ENCODE measurements at places on chromosomes 6 and 20. TPM values are rescaled to one million over a fixed set of nuclear protein-coding genes. Genes with fewer than 3 reads are reported as not detected.

DNA sequence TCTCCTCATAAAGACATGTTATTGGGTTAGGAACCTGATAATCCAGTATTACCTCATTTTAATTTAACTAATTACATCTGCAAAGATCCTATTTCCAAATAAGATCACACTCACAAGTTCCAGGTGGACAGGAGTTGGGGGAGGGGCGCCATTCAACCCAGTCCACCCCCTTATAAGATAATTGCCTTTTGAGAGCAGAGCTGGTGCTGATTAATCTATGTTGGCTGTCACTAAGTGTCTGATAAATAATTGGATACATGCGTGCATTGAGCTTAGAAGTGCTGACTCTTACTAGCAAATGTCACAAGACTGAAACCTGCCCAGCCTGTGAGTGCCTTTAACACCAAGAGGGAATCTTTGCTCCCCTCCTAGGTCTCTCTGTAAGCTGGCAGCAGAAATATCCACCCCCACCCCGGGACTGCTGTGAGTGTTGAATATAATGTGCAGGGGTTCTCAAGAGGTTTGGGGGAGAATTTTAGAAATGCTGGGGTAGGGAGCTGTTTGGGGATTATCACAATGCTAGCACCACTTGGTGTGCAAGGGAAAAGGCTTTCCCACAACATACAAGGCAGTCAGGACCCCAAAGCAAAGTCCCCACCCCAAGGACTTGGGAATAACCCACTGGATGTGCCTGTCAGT lies 87.5 kb downstream of the ANKRD60 start:
- DNase-seq = no peak

- DNase-seq = no peak
These were observed 9.3 kb upstream of the NNAT start for GRCh38 chr20:37511610-37512275.

DNA sequence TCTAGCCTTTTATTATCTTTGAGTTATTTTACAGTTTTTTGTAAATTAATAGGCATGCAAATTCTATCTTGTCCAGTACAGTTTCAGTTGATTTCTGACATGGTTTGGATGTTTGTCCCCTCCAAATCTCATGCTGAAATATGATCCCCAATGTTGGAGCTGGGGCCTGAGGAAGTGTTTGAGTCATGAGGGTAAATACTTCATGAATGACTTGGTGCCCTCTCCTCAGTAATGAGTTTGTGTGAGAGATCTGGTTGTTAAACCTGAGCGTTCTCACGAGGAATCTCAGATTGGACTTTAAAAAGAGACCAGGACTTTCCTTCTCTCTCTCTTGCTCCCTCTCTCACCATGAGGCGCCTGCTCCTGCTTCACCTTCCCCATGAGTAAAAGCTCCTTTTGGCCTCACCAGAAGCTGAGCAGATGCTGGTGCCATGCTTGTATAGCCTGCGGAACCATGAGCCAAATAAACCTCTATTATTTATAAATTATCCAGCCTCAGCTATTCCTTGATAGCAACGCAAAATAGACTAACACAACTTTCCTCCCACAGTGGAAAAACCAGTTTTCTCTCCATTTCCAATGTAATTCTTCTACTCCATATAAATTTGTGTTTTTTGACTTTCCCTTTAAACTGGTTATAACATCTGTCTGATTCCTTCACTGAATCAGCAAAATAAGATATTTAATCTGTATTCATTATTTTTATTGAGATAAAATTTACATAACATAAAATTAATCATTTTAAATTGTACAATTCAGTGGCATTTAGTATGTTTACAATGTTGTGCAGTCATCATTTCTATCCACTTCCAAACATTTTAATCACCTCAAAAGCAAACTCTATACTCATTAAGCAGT lies 78.7 kb upstream of the PRSS16 start:
- peak; percentile 67 for DNase-seq

- no peak for DNase-seq
These were observed 257.6 kb downstream of the HDGFL1 start for GRCh38 chr6:22826961-22827360.

DNA sequence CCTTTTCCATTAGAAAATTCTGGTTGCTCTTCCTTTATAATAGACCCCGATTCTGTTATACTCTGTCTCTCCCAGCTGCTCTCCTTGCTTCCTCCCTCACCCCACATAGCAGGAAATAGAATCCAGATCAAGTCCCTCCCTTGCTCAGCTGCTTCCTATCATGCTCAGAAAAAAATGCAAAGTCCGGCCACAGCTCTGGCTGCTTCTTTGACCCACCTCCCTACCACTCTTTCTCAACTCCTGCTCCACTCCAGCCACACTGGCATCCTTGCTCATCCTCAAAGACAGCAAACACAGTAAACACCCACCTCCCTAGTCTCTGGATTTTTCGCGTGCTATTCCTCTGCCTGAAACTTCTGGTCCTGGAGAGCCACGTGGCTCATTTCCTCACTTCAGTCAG lies 9.1 kb upstream of the SLC22A16 start:
- DNase-seq = no peak

DNA sequence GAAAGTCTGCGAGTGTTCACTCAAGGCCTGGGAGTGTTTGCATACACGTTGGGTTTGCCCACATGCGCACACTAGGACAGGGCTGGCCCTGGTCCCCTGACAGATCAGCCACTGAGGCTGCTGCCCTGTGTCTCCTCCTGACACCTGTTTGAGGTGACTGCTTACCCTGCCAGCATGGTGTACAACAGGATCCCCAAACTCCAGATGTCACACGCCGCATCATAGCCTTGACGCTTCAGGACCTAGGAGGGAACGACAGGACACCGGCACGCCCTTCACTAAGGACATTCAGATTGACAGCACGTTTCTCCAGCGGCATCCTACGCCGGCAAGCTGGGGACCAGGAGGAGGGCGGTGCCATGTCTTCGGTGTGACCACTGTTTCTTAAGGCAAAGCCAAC lies 37.0 kb upstream of the MPC1 start:
- no peak for DNase-seq

The FERMT1 gene
- not detected for total RNA-seq

GRCh38 chr6:56684342-56685101 lies 41.8 kb upstream of the DST start:
- DNase-seq = no peak

DNA sequence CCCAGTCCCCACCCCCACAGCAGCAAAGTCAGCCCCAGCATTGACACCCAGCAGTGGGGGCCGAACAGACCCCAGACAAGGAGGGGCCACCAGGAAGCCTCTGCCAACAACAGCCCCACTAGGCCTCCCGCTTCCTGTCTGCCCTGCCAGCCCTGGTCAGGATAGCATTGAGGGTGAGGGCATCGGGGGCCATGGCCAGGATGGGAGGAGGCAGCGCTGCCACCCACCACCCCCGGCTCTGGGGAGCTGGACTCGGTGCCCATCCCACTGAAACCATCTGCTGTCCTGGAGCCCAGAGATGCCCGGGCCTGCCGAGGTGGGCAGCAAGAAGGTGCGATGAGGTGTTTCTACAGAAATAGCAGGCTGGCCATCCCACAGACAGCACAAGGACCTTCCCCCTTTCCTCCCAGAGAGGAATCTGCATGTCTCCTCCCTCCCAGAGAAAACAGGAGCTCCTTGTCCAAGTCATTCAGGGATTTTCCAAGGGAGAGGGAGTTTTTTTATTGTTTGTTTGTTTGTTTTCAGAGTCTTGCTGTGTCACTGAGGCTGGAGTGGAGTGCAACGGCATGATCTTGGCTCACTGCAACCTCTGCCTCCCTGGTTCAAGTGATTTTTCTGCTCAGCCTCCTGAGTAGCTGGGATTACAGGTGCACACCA lies 62.1 kb upstream of the BHLHE23 start:
- DNase-seq = no peak

DNA sequence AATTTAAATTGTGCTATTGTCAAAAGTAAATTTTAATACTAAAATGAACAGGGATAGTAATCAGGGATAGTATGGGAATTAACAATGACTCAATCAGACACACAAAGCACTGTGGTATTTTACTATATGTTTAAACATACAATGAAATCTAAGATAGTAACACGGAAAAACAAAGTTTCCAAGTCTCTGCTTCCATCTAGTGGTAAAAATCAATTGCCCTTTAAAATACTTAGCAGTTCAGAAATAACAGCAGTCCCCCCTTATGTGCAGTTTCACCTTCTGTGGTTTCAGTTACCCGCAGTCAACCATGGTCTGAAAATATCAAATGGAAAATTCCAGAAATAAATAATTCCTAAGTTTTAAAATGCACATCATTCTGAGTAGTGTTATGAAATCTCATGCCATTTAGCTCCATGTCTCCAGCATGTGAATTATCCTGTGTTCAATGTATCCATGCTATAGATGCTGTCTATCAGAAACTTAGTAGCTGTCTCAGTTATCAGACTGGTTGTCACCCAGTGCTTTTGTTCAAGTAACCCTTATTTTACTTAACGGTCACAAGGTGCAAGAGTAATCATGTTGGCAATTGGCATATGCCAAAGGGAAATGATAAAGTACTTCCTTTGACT lies 58.5 kb downstream of the AHI1 start:
- peak; percentile 18 for DNase-seq

The ZNF335 gene
- 7.2 TPM for total RNA-seq

The ZSWIM1 gene
- 9.6 TPM for total RNA-seq

DNA sequence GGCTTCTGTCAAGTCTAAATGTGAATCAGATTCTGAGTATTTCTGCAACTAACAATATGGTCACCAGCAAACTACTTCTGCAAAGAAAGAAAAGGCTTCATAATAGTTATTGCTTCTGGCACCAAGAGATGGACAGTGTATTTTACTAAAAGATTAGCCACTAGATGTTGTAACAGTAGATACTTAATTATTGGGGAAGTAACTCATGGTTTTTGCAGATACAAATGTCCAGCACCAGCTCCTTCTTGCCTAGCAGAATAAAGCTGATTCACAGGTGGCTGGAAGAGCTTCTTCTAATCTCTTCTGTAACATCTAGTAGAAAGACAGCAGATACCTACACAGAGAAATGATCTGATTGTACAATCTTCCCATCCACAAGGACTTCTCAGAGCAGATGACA lies 21.2 kb downstream of the ATXN1 start:
- no peak for DNase-seq

The LRRN4 gene
- not detected for total RNA-seq

GRCh38 chr6:121435444-121436069 lies at the start of gene GJA1:
Gene GJA1, plus strand, starts transcription at chr6:121435646. Its CDS starts 11,202 bp downstream, at chr6:121446848.
- peak; percentile 75 for DNase-seq

DNA sequence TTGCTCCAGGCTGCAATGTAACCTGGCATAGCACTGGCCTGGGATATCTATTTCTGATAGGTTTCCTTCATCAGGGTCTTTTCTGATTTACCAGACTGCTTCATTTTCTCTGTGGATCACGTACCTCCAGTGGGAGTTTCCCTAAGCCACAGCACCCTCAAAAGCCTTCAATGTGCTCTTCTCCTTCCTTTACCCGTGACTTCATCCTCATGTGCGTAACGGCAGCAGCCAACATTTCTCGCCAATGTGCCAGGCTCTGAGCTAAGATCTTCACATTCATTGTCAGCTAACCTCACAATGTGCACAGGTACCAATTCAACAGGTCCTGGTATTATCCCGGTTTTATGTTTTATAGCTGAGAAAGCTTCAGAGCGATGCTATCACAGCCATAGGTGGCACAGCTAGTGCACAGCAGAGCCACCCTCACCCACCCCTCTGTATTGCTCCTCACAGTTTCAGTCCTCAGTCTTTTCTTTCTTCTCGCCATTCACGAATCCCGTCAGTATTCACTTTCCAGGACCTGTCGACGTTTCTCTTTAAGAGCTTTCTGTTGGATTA lies 58.2 kb downstream of the TNFAIP3 start:
- DNase-seq = no peak

The BPIFB4 gene
- total RNA-seq = not detected

- peak; percentile 29 for DNase-seq
These were observed 63.2 kb downstream of the SLC24A3 start for GRCh38 chr20:19275630-19276071.

The WFDC12 gene
- total RNA-seq = not detected

- DNase-seq = peak; percentile 9
These were observed 56.5 kb upstream of the ADGRF1 start for GRCh38 chr6:47098570-47098993.

DNA sequence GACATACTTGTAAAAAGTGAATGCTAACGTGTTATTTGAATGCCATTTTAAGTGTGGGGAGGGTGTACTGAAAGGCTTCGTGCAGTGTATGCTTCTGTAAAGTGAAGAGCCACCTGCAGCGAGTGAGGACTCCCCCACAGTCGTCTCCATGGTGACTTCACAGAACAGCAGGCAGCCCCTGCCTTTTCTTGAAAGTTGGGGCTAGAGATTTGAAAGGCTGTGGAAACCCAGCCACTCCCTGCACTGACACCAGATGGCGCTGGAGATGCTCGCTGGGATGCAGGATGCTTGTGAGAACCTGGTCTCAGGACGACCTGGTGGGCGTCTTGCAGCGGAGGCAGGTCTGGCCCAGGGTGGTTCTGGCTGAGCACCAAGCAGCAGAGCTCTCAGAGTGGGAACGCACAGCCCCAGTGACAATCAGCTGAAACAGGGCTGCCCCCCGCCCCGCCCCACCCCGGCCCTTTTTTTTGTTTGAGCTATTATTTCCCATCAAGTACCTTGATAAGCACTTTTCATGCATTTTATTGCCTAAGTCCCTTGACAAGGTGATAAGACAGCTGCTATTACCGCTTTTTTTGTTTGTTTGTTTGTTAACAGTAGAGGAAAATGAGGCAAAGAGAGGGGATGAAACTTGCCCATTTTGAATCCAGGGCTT lies 150.3 kb downstream of the SYCP2 start:
- peak; percentile 80 for DNase-seq

DNA sequence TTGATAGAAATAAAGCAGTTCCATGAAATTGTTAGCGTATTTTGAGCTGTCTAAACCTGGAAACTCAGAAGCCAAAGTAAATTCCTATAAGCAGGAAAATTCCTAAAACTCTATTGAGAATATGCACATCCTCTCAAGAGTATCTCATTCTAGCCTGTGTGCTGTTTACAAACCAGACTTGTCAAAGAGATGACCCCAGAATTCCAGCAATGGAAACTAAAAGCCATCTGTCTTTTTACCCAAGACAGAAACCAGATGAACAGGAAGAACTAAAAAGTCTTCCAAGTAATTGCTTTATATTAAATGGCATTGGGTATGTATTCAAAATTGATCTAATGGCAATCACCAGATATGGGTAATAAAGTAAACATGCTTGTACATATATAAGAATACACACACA lies 92.6 kb downstream of the COL19A1 start:
- no peak for DNase-seq

The GRM1 gene
- not detected for total RNA-seq

- DNase-seq = no peak
These were observed 340.4 kb downstream of the CDC5L start for GRCh38 chr6:44727651-44728630.

- DNase-seq = no peak
These were observed 721.6 kb downstream of the KIF16B start for GRCh38 chr20:15851576-15852215.

DNA sequence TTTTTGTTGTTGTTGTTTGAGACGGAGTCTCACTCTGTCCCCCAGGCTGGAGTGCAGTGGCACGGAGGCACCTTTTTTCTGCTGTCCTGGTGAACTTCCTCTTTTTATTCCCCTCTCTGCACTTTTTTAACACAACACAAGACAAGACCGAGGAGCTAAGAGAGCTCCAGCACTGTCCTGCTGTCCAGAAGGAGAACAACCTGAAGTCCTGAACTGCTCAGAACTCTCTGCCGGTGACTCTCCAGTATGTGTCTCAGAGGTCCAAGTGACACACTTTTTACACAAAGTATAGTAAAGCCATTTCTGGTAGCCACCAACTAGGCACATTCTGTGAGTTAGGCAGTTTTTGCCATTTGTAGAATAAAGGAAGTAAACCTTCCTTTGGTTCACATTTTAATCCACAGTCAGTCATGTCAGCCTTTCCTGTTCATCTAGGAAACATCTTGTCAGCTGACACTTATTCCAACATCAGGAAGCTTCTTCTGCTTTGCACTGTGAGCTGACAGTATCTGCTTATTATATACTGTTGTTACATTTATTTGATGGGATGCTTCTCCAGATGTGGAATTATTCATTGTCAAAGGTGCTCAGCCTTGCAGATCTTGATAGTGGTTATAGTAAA lies 28.1 kb upstream of the TXNDC5 start:
- no peak for DNase-seq

Data from G401 (cell line).